ENCODE measurements at places on chromosomes 7 and 10.

DNA sequence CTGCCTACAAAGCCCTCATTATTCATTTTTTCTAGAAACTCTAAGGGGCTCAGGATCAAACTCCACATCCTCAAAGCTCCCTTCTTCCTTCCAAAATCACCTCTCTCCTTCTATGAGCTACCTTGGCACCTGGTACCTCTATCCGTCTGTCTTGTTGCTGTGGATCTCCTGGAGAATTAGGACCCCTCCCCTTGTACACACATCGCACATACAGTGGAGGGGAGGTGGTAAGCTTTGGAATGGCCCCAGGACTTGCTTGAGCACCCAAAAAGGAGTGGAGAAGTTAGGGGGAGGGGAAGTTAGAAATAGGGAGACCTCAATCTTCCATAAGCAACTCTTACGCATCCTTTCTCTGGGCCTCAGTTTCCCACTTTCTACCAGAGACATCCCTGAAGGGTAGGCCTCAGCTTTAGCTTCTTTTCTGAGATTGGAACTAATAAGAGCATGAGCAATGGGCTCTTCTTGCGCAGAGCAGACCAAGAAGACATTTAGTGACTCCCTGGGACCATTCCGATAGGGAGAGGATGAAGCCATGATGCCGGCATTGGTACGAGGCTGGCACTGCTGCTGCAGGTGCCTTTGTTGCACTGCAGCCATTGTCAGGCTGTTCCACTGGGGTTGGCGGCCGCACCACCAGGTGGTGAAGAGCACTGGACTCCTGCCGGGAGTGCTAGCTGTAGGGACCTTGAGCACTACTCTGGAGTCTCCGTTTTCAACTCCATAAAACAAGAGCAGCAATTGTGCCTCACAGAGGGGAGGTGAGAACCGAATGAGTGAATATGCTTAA, 4.5 kb downstream of the CYP26C1 start:
- no peak for DNase-seq

DNA sequence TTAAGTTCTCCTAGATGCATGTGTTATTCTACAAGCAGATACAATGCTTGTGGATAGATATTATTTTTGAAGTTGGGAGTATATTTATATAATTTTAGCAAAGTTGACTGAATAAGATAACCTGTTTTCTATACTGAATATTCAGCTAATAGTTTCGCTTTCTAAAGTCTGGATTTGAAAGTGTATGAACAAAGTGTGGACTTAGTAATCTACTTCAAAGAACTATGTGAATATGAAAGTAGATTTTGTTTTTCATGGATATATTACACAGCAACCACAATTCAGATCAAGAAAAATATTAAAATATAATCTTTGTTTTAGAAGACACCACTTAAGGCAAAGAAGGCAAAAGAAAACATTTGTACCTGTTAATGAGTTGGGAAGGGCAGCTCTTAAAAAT, 78.8 kb downstream of the ZEB1 start:
- no peak for DNase-seq

DNA sequence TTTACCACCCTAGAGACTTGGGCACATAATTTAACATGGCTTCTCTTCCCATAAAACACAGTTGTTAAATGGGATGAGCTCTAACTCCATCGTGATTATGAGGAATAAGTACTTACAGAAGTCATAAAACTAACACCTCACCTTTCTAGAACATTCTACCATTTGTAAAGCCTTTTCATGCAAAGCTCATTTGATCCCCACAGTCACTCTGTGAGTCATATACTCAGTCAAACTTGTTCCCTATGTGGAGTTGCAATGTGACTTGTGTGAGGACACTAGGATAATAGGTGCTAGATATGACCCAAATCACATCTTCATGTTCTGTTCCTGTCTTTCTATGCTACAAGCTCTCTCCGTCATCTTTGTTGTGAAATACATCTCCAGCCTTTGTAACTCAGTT, 371.7 kb downstream of the WDR11 start:
- no peak for DNase-seq

- no peak for DNase-seq
Observed at GRCh38 chr10:126731610-126731990, 61.1 kb upstream of the C10orf90 start.

DNA sequence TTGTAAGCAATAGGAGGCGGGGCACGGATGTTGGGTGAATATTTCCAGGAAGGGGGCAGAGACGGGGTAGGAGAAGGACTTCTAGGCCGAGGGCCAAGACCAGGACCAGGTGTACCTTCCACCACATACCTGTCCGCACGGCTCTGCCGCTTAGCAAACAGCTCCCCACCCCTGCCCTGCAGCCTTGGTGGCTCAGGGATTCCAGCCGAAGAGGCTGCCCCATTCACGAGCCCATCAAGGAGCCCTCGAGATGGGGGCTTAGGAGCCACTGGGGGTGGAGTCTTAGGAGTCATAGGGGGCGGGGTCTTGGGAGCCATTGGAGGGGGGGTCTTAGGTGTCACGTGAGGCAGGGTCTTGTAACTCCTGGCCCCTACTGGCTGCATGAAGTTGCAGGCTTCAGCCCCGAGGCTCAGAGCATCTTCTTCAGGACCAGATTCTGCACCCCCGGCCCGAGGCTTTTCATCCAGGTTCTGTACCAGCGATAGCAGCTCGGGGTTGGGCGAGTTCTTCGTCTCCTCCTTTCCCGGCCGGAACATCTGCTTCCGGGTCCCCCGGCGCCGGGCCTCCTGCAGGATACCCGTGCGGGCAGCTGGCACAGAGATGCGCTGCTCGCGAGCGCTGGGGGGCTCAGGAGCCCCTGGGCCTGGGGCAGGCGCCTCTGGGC, 6.1 kb upstream of the MYOZ1 start:
- DNase-seq: no peak

DNA sequence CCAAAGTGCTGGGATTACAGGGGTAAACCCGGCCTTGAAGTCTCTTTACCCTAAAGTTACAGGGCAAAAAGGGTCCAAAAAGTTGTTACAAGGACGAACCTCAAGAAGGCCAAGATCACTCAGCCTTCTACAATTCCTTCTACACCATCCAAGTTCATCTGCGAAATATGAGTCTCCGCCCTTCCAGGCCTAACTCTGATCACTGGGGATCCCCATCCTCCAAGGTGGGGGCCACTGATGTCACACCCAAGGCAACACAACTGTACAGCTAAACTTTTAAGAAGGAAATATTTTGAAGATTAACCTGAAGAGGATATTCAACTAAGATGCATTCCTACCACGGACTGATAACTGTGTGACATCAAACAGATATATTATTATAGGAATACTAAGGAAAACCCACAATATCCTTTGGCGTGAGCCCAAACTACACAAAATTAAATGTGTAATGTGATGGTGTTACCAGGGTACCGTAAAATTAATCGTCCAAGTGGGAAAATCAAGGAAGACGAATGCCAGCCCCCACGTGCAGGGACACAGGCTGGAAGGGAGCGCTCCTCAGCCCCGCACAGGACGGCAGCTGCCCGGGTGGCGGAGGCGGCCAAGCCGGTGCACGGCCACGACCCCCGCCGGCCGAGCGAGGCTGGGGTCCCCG, 1.0 kb downstream of the PAXIP1 start:
- no peak for DNase-seq

DNA sequence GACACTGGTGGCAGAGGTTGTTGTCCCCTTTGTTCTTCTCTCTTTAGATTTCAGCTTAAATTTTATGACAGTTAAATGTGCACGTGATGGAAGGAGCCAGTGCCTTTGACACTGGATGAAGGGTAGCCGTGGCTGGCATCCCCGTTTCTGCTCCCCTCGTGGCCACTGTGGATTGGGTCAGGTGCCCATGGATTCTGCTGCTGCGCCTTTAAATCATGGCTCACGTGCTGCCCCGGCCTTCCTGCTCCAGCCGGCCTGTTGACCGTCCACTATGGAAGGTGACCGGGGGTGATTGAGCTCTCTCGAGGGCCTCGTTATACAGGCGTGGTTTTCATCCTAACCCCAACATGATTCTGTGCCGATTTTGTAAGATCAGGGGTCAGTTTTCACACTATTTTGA, 34.5 kb downstream of the WDR37 start:
- DNase-seq: no peak

DNA sequence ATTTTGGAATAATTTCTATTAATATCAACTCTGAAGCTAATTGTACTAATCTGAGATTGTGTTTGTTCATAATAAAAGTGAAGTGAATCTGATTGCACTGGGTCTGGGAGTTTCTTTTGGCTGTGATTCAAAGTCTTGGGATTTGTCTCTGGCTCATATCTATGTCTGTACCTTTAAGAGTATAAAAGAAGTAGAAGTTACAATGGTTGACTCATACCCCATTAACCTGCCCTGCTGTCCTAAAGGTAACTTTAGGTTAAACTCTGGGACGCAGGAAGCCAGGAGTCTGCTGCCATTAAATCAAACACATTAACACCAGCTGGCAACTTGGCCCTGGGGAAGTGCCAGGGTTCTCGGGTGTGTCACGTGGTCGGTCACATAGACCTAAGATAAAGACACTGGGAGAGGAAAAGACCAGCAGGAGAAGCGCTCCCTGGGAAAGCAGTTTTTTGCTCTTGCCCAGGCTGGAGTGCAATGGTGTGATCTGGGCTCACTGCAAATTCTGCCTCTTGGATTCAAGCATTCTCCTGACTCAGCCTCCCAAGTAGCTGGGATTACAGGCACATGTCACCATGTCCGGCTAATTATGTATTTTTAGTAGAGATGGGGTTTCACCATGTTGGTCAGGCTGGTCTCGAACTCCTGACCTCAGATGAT, 17.8 kb downstream of the SCD start:
- no peak for DNase-seq

DNA sequence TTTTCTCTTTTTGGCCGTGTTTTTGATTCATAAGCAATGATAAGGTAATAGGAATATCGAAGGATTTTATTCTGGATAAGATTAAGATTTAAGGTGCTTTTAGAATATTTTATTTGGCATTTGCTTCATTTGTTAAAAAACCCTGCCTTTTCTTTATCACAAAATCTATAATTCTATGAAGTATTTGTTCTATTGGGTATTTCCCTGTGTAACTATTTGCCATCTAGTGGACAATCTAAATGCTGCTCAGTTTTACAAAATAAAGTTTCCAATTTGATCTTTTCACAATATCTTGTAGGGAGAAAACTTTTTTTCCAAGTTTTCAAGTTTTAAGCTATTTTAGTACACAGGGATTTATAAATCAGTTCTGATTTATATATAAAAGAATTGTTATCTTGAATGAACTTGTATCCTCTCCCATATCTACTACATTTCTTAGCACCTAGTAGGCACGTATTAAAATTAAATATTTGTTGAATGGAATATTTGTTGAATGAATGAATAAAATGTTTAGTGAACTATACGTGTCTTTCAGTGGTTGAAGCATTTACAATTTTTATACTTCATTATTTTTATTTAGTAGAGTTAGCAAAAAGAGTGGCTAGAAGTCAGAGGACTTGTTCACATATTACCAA, 26.5 kb downstream of the ANKRD7 start:
- no peak for DNase-seq

DNA sequence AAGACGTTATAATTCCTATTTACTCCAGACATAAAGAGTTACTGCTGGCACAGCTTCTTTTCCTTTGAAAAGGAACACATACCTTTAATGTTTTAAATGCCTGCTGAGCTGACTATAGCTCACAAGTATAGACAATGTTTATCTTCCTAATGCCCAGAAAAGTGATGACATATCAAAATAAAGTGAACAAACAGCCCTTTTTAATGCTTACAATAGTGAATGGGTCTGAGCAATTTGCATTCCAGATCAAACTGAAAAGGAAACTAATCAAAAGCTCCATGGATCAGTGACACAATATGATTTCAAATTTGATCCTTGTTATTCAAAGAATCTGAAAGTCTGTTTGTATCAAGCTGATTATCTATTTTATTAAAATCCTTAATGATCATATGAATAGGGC, 233.6 kb upstream of the SEMA3E start:
- no peak for DNase-seq
